ENCODE measurements at places on chromosomes 5 and 9.

DNA sequence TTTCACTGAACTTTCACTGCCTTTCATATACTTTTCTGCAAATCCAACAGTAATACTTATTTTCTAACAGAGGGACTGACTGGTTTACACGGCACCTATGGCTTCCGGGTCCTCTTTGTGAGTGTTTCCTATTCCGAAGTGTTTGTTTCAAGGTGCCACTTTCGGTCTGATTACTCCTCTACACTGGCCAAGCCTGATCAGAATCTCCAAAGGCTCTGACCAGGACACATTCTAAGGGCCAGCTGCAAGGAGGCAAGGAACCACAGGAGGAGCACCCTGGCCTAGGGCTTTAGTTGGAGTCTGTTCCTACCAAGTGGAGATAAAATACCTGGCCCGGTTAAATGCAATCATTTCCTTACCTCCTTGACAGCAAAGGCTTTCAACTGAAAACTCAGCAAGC is 132.1 kb downstream of the GLIS3 start:
- DNase-seq: no peak

GRCh38 chr9:16530669-16531642 is 339.5 kb downstream of the BNC2 start:
- DNase-seq: no peak

DNA sequence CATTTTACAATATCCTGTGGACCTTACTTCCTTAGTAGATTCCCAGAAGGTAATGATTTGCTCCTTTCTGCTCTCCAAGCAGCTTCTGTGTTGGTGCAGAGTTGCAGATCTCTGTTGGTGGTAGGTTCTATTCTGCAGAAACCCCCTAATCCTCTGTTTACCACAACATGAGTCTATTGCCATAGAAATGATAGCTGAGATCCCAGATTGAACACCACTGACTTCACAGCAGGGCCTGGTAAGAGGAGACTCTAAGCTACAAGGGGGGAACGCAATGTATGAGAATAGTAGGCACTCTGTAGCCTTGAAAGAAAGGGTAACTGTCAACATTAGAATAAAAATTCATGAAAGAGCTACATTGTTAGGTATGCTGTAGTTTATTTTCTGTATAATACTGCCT is 59.5 kb downstream of the MUSK start:
- DNase-seq: no peak

GRCh38 chr5:21654-22233 is 70.2 kb upstream of the PLEKHG4B start:
- no peak for DNase-seq
